ENCODE measurements at places on chromosomes 6 and 20. TPM values are rescaled to one million over a fixed set of nuclear protein-coding genes. Genes with fewer than 3 reads are reported as not detected.

- no peak overlapping the region for H3K4me3 ChIP-seq
- no peaks in the 10 kb centered on the region for H3K36me3 ChIP-seq
- H3K4me1 ChIP-seq, result no peaks in the 10 kb centered on the region
These were observed 49.1 kb upstream of the PLCB1 start for GRCh38 chr20:8082989-8083388.

PDSS2 gene
- total RNA-seq, result 15.4 TPM

DNA sequence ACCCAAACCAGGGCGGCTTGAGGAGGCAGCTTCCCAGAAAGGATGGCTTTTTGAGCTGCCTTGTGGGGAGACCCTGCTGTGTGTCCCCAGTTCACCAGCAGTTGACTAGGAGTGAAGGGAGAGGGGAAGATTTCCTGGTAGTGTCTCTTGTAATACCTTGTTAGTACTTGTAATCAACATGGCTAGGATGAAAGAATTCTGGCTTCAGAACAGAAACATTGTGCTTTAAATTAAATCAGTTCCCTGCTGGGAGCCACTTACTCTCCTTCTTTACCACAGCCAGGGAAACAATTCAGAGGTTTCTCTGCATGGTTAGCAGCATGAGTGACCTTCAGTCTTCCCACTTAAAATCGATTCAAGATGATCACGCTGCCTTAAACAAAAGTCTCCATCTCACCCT, 525.4 kb upstream of the ID4 start:
- no peak overlapping the region for H3K27ac ChIP-seq
- H3K27me3 ChIP-seq, result no peaks in the 10 kb centered on the region
- H3K4me3 ChIP-seq, result no peak overlapping the region
- no peak for DNase-seq
- H3K4me1 ChIP-seq, result no peaks in the 10 kb centered on the region

VGLL2 gene
- total RNA-seq, result not detected

DNA sequence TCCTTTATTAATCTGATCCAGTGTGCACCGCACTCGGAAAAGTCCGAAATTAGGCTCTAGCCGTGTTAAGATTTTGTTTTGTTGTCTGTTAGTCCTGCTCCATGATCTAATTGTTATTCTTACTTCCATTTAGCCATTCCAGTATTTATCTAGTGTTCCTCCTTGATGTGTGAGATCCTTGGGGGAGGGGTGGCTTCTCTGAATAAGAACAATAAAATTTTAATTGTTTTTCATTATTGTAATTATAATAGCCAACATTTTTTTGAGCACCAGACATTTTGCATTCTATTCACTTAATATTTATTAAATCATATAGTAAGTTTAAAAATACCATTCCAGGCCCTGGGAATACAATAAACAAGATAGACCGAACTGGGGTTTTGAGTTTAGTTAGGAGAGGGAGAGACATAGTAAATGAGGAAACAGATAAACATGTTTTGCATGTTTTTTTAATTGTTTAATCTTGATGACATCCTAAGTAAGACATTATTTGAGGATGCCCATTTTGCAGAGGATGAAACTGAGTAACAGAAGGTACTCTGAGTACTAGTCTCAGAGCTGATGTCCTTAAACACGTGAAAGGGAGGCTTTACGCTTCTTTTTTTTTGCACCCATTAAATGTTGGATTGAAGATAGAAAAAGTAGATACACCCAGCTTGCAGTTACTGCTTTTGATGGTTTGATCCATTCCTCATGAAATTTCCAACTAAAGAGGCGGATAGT, 1.2 kb downstream of the CBFA2T2 start:
- H3K27ac ChIP-seq, result peak overlapping the region; percentile 88
- no peaks in the 10 kb centered on the region for H3K27me3 ChIP-seq
- H3K4me1 ChIP-seq, result peaks cover 5% of the 10 kb centered on the region
- DNase-seq, result no peak

DNA sequence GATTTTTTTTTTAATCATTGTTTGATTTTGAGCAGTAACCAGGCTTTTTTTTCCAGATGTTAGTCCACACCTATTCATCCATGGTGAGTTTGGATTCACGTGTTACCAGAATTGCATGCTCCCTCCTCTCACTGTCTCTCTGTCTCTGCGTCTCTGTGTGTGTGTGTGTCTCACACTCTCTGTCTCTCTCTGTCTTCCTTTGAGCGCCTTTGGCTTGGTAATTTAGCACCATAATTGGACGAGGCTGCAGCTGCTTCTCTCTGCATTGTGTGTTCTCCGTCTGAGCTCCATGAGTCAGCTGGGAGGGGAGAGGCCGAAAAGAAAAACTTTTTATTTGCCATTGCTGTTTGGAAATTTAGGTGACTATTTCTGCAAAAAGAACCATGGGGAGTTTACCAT, 3.4 kb downstream of the TFAP2B start:
- peaks cover 3% of the 10 kb centered on the region for H3K4me1 ChIP-seq
- peaks cover 92% of the 10 kb centered on the region for H3K27me3 ChIP-seq
- DNase-seq, result no peak
- no peak overlapping the region for H3K4me3 ChIP-seq
- no peak overlapping the region for H3K27ac ChIP-seq

DNA sequence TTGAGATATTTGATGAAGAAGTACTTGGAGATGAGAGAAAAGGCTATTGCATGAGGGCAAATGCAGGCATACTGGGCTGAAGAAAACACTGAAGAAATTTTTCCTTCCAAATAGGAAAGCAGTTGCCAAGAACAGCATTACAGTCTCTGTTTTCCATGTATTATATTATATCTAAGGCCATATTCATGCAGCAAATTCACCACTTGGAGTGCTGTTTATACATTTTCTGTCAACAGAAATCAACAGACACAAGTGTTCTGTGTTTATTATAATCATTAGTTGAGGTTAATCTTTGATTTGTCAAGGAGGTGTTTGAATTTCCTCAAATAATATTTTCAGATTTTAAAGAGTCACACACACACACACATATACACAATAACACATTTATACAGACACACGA, 268.8 kb upstream of the PLCB4 start:
- no peaks in the 10 kb centered on the region for H3K36me3 ChIP-seq
- no peak overlapping the region for H3K4me3 ChIP-seq
- no peaks in the 10 kb centered on the region for H3K4me1 ChIP-seq
- DNase-seq, result no peak
- no peaks in the 10 kb centered on the region for H3K27me3 ChIP-seq
- no peak overlapping the region for H3K27ac ChIP-seq

GRCh38 chr6:97656236-97656635, 373.2 kb upstream of the MMS22L start:
- H3K27ac ChIP-seq, result no peak overlapping the region
- no peak for DNase-seq
- H3K4me3 ChIP-seq, result no peak overlapping the region
- no peaks in the 10 kb centered on the region for H3K27me3 ChIP-seq

GRCh38 chr6:144654506-144654905, 369.4 kb downstream of the UTRN start:
- H3K4me1 ChIP-seq, result peaks cover 14% of the 10 kb centered on the region
- H3K36me3 ChIP-seq, result peaks cover 13% of the 10 kb centered on the region
- H3K27ac ChIP-seq, result no peak overlapping the region
- no peak for DNase-seq

MRPL2 gene
- total RNA-seq, result 50.1 TPM

PDYN gene
- total RNA-seq, result not detected

- peaks cover 1% of the 10 kb centered on the region for H3K4me1 ChIP-seq
- H3K27ac ChIP-seq, result no peak overlapping the region
- H3K4me3 ChIP-seq, result no peak overlapping the region
- H3K36me3 ChIP-seq, result no peaks in the 10 kb centered on the region
- peaks cover 14% of the 10 kb centered on the region for H3K27me3 ChIP-seq
These were observed 36.5 kb downstream of the SLC2A12 start for GRCh38 chr6:134015719-134016557.

DNA sequence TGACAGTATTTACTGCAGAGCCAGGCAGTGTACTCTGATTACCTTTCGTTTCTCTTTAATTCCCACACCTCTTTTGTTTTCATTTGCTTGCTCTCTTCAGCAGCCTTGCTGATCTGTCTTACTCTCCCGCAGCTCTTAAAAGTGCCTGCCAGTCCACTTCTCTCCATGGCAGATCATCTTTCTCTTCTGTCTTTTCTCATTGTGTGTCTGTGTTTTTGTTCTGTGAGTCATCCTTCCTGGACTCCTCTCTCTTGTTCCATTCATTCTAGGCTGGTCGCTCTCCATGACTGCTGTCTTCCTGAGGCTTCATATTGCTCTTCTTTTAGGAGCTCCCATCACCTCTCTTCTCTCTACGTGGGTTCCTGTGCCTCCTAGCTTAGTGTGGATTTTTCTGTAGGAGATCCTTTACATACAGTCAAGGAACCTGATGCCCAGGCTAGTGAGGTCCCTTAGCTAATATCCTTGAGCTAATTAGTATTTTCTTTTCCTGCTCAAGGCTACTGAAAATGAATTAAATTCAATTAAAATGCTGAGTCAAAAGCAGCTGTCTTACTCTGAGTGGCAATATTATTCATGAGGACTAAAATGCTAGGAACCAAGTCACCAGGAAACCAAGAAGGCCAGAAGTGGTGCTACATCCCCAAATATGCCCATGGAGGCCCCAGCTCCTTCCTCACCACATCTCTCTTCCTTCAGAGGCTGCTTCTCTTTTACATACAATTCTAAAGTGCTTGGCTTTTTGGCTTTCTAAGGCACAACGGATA, 86.1 kb downstream of the SLX4IP start:
- peaks cover 10% of the 10 kb centered on the region for H3K36me3 ChIP-seq
- no peak overlapping the region for H3K27ac ChIP-seq
- H3K4me3 ChIP-seq, result no peak overlapping the region
- no peak for DNase-seq
- peaks cover 22% of the 10 kb centered on the region for H3K4me1 ChIP-seq

ABHD16B gene
- total RNA-seq, result not detected

- H3K27ac ChIP-seq, result no peak overlapping the region
- H3K4me1 ChIP-seq, result no peaks in the 10 kb centered on the region
- peaks cover 12% of the 10 kb centered on the region for H3K27me3 ChIP-seq
These were observed 139.2 kb upstream of the ECI2 start for GRCh38 chr6:4274382-4275082.
